ENCODE measurements at places on chromosomes 4 and X.

DNA sequence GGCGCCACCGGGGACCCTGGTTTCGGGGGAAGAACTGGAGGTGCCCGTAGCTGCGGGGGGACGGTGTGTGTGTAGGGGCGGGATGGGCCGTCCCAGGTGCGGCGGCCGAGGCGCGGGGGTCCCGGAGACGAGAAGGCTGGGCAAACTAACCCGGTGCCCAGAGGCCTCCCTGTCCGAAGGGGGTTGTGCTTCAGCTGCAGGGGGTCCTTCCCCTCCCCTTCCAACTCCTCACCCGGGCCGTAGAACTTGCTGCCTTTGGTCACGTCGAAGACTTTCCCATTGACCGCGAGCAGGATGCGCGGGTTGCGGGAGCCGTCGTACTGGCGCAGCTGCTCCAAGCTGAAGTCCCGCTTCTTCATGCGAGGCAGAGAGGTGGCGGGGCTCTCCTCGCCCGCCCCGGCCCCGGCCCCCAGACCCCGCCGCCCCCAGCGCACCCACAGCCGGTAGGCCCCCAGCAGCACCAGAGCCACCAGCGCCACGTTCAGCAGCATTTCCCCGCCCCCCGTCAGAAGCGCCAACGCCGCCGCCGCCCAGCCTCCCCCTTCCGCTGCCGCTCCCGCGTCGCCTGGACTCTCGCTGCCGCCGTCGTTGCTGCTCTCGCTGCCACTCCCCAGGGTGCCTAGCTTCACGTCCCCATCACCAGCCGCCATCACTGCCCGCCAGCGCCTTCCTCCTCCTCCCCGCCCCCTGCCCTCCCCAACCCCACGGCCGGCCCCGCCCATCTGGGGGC, at the start of gene PGRMC2:
PGRMC2 (minus strand) TSS at position 673 of the 730 bp plus-strand sequence; CDS start at position 650, 23 bp downstream.
- DNase-seq: peak; percentile 73

- no peak for DNase-seq
Measured at GRCh38 chrX:71910643-71910985, at the start of gene NHSL2. NHSL2 (plus strand) TSS chrX:71910845.

GRCh38 chr4:67680581-67681222, 20.3 kb downstream of the UBA6 start:
- DNase-seq: no peak

DNA sequence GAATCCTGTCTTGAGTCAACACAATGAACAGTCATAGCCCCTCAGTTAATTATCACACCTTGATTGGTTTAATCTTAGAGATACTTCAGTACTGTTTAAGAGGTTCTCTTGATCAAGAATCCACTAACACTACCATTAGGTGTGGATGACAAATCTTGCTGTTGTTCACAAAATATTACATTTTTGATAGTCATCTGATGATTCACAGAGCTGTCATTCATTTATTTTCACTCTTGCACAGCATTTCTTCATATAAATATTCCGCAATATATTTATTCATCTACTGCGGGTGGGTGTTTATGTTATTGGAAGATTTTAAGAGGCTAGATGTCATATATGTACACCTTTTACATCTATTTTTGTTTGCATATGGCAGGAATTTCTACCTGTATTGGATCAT, 1138.1 kb upstream of the PRKX start:
- no peak for DNase-seq

GRCh38 chr4:3408793-3409330, 32.9 kb upstream of the HGFAC start:
- DNase-seq: no peak

- no peak for DNase-seq
Measured at GRCh38 chr4:125464146-125464545, 149.4 kb downstream of the FAT4 start.

DNA sequence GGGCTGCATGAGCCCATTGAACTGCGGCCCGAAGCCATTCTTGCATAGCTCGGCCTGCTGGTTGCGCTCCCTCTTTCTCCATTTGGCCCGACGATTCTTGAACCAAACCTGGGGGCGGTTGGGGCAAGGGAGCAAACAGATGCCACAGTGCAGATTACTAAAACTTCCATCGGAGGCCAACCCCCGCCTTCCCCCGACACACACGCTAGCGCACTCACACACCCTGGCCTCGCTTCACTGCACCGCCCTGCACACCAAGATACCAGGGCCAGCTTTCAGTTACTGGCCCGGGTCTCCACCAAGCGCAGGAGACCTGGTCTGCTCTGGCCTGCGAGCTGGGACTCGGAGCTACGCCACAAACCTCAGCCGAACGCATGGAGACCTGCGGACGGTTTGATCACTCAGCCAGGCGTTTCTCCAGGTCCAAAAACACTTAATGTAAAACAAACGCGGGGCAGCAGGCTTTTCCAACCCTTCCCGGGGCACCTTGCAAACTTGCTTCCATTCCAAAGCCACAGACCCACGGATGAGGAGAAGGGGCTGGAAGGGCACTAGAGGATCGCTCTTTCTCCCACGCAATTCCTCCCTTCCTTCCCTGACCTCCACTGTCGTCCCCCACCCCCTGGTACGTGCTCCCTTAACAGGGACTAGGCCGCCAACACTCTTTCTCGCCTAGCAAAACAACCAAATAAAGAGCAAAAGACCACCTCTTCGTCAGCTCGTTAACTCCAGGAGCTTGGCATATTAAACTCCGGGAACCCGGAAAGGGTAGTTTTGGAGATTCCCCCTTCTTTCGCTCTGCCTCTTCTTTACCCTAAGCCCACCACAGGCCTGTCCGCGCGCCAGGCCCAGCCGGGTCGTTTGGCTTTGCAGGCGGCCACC, 4.1 kb downstream of the PITX2 start:
- peak; percentile 63 for DNase-seq

DNA sequence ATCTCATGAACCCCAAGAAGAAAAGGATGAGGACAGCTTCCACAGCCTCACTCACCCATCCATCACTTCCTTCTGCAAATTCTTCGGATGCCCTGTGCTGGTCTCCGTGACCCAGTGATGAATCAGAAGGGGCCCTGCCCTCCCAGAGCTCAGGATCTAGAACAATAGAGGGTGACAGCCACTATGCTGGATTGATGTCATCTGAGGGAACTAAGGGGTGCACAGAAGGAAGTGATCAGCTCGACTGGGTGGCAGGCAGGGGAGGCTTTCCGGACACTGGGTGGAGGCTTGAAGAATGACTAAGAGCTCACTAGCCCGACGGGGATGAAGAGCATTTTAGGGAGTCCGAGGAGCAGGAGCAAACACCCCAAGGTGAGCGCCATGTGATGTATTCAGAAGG, 1.4 kb upstream of the ZNF185 start:
- no peak for DNase-seq

DNA sequence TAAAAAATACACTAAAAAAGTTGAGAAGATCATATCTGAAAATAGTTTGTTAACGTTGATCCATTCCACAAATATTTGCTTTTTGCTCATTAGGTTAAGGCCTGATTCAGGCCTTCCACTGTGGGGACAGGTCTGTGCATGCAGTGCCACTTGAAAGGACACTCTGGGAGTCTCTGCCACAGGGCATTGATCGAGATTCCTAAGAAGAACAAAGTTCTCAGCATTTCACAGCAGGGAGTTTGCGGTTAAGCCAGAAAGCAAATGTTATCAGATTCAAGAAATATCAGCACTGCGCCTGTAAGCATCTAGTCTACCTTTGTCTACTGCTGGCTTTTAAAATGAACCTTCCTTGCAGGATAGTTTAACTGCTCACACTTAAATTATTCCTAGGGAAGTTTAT, 62.2 kb upstream of the TNIP3 start:
- no peak for DNase-seq

- no peak for DNase-seq
Measured at GRCh38 chr4:81664079-81664478, 192.4 kb upstream of the RASGEF1B start.

DNA sequence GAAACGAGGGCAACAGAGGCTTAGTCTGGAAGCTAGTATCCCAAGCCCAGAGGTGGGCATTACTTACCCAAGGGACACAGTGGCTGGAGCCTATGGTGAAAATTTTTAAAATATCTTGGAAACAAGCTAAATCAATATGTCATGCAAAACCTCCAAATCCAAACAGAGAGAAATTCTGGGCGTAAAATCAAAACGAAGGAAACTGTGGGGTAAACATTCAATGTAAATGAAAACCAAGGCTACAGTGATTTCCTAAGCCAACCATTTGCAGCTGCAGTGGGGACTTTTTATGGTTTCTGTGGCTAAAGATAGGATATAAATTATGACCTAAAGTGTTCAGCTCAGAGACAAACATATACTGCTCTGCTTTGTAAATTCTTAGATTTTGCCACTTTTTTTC, 507.7 kb upstream of the DIAPH2 start:
- no peak for DNase-seq

Measured in right kidney (tissue), 9 donors.